GM23338 (cell line): ENCODE measurements at places on chromosomes 3 and 15. TPM values are rescaled to one million over a fixed set of nuclear protein-coding genes. Genes with fewer than 3 reads are reported as not detected.
A peak's percentile ranks its signal among the peaks of the same experiment; 100 is the strongest.

DNA sequence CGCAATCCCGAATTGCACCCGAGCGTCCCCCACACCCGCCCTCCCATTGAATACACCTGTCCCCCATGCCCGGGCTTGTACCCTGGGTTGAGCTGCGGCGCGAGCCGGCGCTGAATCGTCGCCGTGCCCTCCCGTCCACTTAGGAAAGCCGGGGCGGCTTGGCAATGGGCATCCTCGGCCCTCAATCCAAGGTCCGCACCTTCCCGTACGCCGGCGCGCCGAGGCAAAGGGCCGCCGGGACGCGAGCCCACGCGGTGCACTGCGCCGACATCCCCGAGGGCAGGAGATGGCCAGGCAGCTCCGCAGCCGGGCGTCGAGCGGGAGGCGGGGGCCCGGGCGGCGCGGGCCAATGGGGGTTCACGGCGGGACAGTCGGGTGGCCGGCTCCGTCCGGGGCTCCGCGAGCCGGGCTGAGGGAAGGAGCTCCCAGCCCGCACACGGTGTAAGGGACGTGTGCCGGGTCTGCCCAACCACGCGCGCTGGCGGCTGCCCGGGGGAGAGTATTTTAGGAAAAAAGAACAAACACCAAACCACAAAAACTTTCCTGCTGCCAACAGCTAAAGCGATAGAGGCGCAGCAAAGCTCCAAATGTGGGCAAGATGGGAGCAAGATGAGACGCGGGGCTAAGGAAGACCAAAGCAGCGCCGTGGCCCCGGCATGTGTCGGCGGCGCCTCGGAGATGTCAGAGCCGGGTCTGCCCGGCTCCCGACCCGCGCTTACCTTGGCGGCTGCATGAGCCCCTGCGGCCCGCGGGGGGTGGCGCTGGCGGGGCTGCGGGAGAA lies 621 bp downstream of the RGMA start:
- DNase-seq, result peak; percentile 72

DNA sequence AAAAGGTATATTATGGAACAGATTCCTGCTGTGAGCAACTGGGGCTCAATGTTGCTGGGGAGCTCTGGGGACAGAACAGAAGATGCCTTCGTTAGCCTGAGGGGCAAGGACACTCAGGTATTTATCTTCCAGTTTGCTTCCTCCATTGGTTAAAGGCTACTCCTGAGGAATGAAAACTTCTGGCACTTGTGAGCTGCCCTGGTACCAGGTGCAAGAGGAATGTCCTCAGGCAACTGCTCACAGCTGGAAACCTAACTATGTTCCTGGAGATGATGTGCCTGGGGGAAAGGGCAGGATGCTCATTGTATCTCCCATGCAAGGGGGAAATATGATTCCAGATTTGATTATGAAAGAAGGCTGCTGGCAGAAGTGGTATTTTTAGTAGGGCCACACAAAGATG lies 54.0 kb upstream of the BBX start:
- peak; percentile 44 for DNase-seq

LMOD3 gene
- polyA plus RNA-seq, result 0.06 TPM in 1 of 2 replicates, not detected in the other

GRCh38 chr3:183555541-183556081 lies at the start of gene KLHL6:
KLHL6 (minus strand) TSS chr3:183555706; CDS start chr3:183555653, 53 bp downstream.
- DNase-seq, result no peak

C3orf80 gene
- polyA plus RNA-seq, result 0.40 and 0.57 TPM in 2 replicates

BUB1B gene
- polyA plus RNA-seq, result 69.3 and 77.7 TPM in 2 replicates

- no peak for DNase-seq
Observed at GRCh38 chr3:80142714-80143113, 374.9 kb upstream of the ROBO1 start.

GRCh38 chr3:185988080-185988815 lies 50.4 kb upstream of the TRA2B start:
- DNase-seq, result peak; percentile 60

- DNase-seq, result no peak
Observed at GRCh38 chr3:57025237-57025636, 35.2 kb upstream of the SPATA12 start.

TGFBR2 gene
- 3.7 and 4.7 TPM in 2 replicates for polyA plus RNA-seq

- DNase-seq, result no peak
Observed at GRCh38 chr3:37793889-37794591, 67.6 kb upstream of the CTDSPL start.

DNA sequence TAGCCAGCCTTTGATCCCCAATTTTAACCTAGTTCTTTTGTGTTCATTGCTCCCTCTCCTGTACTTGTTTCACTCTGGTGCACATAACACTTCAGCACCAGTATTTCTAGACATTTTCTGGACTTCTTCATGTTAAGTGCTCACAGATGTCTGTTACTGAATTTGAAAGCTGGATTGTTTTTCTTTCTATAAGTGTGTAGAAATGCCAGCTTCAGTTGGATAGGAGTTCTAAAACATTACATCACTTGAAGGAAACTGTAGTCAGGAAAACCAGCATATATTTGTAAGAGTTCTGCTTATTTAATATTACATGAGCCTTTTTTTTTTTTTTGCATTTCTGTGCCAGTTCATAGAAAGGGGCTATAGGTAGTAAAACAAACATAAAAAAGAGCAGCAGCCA lies 21.6 kb downstream of the QTRT2 start:
- no peak for DNase-seq

ARRDC4 gene
- 2.0 and 2.1 TPM in 2 replicates for polyA plus RNA-seq
